ENCODE measurements at places on chromosomes 1 and 21.

DNA sequence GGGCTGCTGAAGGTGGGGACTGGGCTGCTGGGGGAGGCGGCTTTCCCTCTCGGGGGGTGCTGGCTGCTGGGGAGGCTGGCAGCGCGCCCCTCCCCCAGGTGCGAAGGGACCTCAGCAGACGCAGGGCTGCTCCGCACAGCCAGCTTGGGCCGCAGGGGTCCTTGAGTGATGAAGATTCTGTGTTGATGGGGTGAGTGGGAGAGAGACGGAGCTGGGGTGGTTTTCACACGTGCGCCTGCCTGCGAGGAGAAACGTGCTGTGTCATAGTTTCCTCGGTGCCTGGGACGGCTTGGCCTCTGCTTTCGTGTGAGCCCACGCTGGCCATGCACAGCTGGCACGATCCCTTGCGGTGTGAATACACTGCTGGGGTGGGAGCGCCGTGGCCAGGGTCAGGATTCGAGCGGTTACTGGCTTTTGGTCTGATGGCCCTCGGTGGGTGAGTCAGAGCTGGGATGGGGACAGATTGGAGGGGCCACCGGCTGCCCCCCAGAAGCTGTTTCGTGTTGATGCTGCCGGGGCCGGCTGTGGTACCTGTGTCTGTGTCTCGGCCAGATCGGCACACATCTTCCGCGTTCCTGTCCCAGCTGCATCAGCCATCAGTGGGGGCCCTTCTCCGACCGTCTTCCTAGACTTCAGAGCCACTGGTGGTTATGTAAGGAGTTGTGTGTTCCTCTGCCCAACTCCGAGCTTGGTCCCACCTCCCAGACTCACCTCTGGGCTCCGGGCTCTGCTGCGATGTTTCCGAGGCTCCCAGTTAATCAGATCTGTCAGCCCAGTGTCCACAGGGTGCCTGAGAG lies 24.9 kb downstream of the PRKCZ start:
- DNase-seq: no peak

- DNase-seq: no peak
Measured at GRCh38 chr1:175188936-175189335, 3.6 kb downstream of the KIAA0040 start.

DNA sequence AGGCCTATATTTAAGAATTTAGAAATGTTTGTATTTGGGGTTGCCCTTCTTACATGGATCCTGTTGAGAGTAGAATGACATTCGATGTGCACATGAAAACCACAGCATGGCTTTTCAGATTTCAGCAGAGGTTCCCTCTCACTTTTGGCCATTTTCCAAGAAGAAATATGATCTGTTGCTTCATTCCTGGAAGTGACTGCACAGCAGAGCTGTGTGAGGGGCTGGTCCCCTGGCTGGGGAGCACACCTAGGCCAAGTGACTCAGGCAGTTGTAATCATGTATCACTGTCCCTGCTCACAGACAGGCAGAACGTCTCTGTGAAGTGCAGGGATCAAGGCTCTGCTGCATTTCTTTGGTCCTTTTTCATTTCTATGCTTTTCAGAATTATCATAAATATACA lies 32.3 kb downstream of the AGT start:
- no peak for DNase-seq

DNA sequence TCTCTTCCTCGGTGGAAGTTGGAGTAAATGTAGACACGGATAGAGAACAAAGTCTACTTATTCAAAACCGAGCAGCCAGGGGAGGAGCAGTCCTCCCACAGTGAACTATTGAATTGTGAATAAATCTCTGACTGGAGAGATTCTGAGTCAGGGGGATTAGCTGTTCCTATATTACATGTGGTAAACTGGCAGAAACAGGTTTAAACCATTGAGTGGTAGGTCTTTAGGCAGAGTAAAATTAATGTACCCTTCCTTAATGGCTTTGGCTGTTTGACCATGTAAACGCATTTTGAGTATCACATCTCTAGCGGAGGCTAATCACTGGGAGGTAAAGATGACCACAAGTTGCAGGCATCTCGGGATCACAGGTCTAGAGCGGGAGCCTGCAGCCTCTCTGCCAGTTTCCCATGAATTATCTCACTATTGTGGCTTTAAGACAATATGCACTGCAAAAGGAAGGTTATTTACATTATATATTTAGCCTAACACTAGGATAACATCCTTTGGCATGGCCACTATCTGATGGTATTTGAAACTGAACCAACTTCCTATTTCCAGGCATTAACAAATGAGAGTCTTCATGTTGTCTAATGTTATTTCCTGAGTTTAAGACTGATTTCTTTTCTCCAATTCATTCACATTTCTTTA lies 7.9 kb upstream of the DISC1 start:
- no peak for DNase-seq

DNA sequence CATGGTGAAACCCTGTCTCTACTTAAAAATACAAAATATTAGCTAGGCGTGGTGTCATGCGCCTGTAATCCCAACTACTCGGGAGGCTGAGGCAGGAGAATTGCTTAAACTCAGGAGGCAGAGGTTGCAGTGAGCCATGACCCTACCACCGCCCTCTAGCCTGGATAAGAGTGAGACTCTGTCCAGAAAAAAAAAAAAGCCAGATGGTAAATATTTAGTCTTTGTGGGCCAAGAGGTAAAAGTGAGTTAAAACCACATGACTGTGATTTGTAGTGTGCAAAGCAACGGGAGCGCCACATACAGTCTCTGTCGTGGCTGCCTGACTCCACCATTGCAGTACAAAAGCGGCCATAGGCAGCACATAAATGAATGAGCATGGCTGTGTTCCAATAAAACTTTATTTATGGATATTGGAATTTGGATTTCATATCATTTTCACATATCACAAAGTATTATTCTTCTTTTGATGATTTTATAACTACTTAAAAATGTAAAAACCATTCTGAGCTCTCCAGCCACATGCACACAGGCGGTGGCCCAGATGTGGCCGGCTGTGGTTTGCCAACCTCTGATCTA lies 51.8 kb upstream of the CASZ1 start:
- no peak for DNase-seq

DNA sequence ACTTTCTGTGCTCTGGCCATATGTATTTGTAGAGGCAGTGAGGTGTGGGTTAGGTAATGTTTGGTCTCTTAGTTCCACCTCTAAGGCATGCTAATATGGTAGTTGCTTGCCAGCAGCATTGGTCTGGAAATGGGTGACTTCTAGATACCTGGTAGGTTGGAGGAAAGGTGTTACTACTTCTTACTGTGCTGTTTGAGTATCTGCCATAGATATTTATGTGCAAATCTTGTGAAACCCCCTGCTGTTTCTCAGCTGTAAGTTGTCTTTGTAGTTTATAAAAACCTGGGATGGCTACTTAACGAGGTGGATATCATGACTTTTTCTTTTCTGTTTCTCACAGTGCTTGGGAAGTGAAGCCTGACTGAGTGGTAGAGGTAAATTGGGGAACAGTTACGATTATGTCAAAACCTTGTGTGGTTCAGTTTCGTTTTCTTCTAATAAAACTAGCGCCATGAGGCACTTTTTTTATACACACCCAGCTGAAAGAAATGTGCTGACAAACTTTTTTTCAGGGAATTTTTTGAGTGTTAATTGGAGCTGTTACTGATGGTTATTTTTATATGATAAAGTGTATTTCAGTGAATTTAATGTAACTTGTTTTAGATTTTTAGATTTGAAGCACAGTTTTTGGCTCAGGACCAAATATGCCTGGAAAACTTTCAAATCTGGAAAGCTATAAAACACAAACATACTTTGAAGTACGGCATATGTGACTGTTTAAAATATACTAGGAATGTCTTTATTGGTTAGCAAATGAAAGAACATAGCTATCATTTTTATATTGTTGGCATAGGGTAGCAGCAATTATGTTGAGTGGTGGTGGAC lies 42.1 kb downstream of the CAMSAP2 start:
- DNase-seq: no peak

DNA sequence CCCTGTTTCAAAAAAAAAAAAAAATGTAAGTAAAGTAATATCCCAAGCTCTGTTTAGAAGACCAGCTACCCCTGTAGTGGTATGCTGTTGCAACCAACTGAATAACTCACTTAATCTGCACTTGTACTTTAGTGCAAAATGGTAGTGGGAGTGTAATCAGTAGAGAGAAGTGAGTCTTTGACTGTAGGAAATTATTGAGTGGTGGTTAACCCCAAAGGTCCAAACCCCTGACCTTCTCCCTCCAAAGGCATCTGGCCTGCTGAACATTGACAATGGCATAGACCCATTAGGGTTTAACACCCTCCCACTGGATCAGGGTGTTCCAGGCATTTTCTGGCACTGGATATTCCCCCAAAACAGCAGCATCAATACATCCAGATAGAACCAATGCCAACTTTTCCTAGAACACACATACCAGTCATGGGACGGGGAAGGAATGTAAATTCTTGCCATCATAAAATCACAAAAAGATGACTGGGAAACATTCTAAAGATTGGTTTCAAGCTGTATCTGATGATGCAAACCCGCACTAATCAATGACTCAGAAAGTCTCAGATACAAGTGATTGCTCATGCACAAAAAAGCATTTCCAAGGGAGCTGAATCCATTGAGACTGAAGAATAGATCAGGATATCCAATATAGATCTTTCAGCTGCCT lies 110.3 kb downstream of the MRPL39 start:
- DNase-seq: no peak

DNA sequence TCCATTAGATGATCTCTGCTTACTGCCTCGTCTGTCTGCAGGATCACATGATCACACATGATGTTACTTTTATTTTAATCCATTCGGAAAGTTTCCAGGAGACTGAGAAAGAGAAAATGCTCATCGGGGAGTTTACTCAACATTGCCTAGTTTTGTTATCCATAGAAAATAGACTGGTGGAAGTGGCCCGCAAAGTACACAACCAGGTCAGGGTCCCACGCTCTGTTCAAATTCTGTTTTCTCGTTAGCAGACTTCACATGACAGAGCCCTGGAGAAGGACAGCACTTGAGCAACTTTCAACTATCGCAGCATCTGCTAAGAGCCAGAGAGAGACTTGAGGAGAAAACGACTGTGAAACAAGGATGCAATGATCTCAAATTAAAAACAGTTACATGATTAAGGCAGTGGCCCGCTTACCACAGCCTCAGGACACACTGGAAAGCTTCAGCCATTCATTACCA lies 44.2 kb downstream of the ADAMTS1 start:
- DNase-seq: no peak

DNA sequence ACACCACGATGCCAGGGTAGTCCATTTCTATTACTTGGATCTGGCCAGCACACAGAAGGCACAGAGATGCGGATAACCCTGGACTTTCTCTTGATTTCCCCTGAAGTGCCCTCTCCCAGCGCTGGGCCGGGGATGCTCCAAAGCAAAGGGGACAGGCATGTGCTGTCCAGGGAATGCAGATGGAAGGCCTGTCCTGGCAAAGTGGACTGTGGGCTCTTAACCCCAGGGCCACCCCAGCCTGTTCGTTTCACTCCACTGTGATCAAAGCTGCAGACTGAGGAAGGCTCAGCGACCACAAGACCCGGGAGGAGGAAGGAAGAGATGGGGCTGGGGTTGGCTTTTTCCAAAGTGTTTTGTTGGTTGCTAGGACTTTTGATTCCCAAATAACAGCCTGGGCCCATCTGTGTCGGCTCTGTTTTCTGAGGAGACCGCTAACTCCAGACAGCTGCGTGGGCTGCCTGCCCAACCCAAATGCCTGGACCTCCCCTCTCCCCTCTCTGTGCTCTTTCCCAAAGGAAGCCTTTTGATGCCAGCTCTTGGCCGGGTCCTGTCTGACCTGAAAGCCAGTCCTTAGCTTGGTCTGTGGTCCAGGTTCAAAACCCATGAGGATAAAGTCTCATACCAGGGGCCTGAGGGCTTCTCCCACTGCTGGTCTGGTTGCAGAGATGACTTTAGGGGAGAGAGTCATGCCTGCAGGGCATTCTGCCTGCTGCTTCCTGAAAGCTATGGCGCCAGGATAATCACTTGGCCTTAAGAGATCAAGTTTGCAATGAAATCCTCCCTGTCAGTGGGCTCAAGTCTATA lies 119.6 kb upstream of the CD34 start:
- no peak for DNase-seq

- DNase-seq: no peak
Measured at GRCh38 chr21:18354947-18355346, 48.6 kb downstream of the TMPRSS15 start.

DNA sequence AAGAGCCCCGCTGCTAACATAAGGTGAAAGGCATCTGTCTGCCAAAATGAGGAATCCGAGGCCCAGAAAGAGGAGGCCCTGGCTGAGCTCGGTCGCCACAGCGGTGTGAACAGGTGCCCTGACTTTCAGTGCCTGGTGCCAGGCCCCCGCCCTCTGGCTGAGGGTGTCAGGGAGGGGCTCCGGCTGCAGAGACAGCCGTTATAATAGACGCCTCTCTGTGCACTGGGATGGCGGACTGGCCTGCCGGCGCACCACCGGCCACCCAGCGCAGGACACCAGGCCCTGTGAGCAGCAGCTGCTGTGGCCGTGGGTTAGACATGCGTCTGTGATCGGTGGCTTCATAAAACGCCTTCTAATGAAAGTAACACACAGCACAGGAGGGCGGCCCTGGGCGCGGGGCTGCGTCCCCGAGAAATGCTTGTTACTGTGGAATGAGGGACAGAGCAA lies 51.4 kb upstream of the ACTRT2 start:
- no peak for DNase-seq

DNA sequence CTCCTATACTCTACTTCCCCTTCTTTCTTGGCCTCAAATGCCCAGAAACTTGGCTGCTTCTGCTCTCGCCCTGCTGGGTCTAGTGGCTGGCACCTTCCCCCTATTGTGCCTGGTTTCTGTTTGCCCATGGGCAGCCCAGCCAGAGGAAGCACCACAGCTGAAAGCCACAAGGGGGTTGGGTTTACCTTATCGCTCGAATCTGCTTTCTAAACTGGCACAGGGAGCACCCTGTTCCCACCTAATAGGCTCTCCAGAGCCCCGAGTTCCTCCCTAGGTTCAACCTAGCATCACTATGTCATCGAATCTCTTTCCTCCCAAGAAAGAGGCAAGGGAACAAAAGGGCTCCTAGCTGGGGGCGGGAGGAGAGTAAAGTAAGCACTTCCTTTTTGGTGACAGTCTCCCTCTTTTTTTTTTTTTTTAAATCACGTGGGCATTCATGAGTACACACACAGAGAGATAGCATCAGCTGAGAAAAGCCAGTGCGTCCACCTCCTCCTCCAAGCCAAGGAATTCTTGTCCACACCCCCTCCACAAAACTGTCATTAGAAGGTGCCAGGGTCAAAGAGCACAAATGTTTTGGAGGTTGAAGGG lies 72.8 kb downstream of the PLEKHA6 start:
- DNase-seq: no peak

DNA sequence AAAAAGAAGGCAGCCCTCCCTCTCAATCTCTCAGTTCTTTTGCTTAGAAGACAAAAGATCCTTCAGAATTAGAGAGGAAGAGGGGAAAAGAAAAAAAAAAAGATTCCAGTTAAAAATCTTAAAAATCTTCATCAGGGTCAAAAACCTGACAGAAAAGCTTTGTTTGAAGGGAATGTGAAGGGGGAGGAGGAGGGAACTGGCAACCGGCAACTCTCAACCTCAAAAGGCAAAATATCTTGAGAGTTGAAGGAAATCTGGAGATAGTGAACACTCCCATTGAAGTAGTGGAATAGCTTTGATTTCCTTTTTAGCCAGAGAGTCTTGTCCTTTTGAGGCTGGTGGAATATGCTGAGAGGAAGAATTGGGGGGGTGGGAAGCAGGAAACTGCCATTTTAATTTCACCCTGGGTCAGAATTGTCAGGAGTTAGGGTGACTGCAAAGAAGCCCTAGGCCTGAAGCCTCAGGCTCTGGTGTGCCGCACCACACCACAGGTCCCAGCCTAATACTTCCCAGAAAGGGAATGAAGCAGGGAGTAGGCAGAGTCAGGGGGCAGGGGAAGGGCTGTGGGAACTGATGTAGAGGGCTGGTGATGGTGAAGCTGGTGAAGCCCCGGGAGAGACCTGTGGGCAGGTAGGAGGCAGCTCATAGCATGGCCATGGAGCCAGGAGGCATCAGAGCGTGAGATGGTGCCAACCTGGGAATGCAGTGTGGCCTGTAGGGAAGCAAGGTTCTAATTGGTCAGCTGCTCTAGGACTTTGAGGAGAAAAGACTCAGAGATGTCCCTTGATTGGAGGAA lies 24.6 kb downstream of the KIRREL1 start:
- no peak for DNase-seq

Measured in cortex of kidney (tissue), 1 donor.